Amniotic stem cell (primary cell): ENCODE measurements at places on chromosomes 1 and 21.

GRCh38 chr1:231757101-231757404 is 130.5 kb downstream of the DISC1 start:
- no peak for DNase-seq

DNA sequence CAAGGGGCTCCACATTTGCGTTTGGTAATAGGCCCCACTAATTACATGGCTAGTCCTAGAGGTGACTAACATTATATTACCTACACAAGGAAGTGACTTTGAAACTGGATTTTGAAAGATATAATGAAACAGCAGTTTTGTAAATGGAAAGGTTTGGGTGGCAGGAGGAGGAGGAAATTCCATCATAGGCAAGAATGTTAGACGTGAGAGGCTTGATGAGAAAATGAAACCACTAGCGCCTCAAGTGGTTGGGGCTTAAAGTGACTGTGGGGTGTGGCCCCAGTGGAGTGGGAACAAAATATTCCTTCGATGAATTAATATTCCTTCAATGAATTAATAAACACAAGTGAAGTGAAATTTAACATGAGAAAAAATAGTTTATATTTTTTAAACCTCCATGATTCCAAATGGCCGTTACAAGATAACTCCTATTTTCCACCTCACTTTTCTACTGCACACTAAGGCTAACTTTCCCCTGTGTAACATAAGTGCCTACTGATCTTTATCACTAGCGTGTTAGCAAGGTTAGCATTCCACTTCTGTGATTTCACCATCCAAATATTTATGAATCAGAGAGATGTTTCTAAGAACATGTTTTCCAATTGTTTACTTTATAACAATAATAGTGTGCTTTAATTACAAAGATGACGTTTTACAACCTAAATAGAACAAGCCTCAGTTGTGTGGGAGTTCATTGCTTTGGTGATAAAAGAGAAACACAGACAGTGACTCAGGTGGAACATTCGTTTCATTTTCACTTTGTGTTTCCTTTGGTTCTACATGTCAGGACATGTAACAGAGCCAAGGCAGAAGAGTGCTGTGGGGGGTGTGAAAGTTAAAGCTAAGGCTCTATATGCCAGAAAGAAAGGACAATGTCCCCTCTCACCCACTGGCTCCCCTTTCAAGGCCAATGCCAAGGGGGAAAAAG is 12.5 kb upstream of the ATF3 start:
- peak; percentile 88 for DNase-seq

GRCh38 chr1:218677026-218677425 is 331.9 kb downstream of the TGFB2 start:
- no peak for DNase-seq

DNA sequence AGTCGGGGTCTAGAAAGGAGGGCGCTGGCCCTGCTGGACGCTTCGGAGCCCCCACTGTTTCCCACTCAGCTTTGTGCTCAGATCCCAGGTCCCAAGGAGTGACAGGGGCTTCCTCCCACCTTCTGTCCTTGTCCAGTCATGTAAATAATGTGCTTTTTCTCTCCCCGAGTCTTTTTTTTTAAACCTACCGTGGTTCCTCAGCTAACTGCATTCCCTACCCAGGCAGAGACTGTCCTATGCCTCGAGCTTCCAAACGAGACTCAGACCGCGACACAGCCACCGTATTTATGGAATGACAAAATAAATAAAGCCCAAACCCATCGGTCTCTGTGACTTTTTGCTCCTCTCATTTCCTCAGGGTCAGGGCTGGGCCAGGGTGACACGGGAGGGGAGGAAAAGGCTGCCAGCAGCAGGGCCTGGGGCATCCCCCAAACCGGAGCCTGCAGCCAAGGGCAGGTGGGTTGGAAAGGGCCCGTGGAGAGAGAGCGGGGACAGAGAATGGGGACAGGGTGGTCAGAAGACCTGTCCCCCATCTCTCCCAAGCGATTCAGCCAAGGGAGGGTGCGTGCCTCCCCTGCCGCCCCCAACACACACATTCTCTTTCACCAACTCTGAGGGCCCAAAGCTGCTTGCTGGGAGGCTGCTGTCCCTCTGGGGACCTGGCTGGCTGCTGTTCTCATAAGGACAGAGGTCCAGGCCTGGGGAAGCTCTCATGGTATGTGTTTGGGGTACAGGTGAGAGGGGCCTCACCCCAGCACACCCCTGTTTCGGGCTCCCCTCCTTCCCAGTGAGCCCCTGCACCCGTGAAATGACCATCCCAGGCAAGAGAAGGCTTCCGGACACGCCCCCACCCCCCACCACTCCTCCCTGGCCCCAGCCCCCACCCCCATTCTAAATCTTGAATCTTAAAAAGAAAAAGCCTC is 55.4 kb downstream of the KCNAB2 start:
- DNase-seq: no peak

DNA sequence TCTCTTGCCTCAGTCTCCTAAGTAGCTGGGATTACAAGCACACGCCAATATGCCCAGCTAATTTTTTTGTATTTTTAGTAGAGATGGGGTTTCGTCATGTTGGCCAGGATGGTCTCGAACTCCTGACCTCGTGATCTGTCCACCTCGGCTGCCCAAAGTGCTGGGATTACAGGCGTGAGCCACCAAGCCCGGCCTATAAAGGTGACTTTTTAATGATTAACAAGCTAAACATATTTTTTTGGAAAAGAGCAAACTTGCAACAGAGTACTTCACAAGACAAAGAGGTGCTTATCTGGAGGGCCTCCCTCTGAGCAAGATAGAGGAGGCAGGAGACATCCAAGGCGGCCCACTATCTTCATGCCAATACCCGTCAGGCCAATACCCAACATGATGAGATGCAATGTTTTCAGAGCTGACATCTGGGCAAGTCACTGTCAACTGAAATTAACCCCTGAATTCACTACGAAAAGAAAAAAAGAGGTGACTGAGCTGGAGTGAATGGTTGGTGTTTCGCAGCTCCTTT is 10.5 kb downstream of the BCAR3 start:
- no peak for DNase-seq

DNA sequence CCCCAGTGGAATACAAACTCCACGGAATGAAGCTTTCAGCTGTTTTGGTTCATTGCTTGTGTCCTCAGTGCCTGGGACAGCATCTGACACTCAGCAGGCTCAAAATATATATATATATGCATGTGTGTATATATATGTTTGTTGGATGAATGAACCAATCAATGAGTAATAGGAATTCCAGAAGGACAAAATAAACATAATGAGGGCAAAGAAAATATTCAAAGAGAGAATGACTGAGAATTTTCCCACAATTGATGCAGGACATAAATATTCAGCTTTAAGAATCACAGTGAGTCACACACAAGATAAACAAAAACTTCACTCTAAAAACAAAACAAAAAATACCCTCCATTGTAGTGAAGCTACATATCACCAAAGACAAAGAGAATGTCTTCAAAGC is 64.0 kb downstream of the CHD5 start:
- no peak for DNase-seq

DNA sequence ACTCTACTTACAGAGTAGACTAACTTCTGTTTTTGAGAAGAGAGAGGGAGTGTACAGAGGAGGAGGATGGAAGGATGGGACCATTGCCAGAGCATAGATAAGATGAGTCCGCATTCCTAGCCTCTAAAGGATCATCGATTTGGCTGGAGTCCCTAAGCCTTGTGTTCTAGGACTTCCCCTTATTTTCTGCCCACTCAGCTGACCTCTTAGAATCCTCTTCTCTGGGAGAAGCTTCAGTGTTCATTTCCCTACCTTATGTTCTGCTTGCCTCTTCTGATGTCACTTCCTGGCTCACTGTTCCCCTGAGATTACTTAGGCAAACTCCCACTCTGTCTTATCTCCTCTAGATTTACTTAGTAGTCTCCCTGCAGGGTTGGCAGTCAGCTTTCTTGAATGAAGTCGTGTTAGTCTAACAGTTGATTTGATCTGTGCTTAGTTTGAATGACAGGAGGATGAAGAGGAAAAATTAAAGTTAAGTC is 156.7 kb downstream of the SYT2 start:
- DNase-seq: no peak

GRCh38 chr1:147292012-147292411 is 49.5 kb downstream of the CHD1L start:
- DNase-seq: peak; percentile 54
